Panc1 (cell line): ENCODE measurements at places on chromosomes 13 and 19.

- DNase-seq: no peak
Measured at GRCh38 chr13:106083620-106084350, 451.7 kb downstream of the EFNB2 start.

DNA sequence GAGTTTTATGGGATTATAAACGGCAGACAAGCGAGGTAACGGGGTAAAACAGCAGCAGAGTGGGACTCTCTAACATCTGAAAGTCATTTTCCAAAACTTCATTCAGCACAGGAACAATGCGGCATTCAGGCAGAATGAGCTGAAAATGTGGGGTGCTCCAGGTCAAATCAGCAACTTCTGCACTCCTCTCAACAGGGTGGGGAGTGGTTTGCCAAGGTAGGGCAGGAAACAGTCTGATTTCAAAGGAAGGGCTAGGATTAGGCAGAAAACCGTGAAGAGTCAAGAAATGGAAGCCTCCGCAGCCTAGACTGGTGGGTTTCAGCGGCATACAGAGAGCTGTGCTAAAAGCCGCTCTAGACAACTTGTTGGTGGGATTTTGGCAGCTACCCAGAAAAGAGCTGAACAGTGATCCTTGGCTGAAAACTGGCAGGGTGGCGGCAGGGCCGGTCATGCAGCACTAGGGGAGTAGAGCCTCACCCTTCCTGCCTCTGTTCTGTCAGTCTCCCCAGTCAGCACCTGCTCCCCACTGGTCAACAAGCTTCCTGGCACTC, 154.2 kb upstream of the KLF12 start:
- DNase-seq: no peak

GRCh38 chr13:87614276-87614675, 56.9 kb upstream of the SLITRK5 start:
- no peak for DNase-seq

DNA sequence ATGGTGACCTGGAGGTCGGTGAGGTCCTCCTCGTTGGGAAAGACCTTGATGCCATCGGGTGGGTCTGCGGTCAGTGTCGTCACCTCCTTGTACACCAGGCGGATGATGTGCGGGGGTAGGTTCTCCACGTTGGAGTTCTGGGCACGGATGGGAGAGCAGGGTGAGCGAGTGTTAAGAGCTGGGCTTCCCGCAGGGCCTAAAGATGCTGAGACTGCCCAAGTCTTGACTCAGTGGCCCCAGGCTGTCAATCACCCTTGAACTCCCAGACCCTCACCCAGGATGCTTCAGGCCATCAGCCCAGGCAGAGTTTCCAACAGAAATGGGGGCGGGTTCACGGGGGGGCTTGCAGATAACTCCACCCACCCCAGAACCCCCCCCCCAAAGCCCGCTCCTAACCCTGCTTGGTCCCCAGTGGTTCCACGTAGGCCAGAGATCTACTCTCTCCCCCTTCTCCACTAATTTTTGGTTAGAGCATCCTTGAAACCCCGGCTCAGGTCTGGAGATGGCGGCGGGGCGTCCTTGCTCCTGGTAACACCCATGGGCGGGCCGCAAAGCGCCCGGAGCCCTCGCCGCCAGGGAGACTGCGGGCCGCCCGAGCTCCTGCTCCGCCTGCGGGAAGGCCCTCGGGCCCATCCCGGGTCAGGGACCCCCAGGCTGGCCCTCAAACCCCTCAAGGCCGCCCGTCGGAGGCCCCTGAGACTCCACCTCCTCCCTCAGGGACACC, 600 bp downstream of the UBE2S start:
- DNase-seq: no peak

- no peak for DNase-seq
Measured at GRCh38 chr13:41178040-41178439, 16.3 kb downstream of the KBTBD7 start.

- DNase-seq: no peak
Measured at GRCh38 chr13:51931606-51932005, 69.8 kb downstream of the CCDC70 start.

GRCh38 chr19:5907241-5907640, 2.6 kb downstream of the VMAC start:
- DNase-seq: no peak

- DNase-seq: no peak
Measured at GRCh38 chr19:40348961-40349507, 539 bp downstream of the PLD3 start.

DNA sequence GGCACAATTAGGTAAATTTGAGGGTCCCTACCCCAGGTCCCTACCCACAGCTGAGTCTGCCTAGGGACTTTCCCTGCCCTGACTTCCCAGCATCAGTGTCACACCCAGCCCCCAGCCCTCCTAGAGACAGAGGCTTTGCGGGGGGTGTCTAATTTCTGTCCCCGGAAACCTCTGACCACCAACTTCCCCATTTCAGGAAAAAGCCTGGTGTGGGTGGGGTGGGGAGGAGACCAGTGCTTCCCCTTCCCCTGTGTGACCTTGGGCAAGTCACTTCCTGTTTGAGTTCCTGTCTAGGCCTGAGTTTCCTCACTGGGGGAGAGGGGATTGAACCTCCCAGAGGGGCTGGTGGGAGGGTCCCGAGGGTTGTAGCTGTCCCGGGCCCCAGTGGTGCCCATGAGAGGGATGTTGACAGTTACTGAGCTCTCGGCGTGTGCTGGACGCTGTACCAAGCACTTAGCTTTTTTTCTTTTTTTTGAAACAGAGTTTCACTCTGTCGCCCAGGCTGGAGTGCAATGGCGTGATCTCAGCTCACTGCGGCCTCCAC, 7.9 kb downstream of the VASP start:
- DNase-seq: no peak

- no peak for DNase-seq
Measured at GRCh38 chr13:35014606-35015213, 72.6 kb downstream of the NBEA start.

- no peak for DNase-seq
Measured at GRCh38 chr19:39132344-39132969, 6.9 kb downstream of the PAK4 start.

DNA sequence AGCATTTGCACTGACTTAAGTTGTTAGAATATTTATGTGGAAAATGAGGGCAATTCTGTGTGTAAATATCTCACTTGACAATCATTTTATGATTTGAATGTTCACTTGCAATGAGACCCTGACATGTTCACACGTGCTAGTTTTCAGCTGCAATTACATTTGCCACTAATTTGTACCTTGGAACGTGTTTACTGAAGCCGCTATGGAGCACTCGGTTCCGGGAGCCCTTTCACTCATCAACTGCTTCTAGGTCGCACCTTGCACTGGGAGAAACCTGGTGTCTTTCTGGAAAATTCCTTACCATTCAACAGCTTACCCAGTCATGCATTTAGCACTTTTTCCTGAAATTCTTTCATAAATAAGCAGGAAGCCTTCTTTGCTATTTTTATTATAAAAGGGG, 229.6 kb downstream of the ZIC5 start:
- DNase-seq: no peak

DNA sequence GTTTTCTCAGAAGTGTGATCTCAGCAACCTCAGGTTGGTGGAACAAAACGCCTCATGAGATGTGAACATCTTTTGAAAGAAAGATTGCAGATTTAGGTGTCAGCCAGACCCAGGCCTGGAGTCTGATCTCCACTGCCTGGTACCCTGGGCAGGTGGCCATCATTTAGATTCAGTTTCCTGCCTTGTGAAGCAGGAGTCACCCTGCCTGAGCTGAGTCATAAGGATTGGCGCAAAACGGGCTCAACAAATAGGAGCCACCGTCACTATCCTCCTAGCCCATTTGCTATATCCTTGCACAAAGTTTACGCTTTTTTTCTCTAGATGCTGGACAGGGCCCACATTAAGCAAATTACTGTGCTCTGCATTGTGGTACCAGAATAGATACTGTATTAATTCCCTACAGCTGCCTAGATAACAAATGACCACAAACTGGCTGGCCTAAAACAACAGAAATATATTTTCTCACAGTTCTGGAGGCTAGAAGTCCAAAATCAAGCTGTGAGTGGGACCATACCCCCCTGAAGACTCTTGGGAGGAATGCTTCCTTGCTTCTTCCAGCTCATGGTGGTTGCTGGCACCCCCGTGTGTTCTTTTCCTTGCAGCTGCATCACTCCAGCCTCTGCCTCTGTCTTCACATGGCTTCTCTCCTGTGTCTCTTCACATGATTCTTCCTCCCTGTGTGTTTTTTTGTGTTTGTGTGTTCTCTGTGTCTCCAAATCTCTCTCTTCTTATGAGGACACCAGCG, 38.2 kb downstream of the TNFSF11 start:
- DNase-seq: no peak

- no peak for DNase-seq
Measured at GRCh38 chr19:38401148-38401547, 1.7 kb upstream of the FAM98C start.

DNA sequence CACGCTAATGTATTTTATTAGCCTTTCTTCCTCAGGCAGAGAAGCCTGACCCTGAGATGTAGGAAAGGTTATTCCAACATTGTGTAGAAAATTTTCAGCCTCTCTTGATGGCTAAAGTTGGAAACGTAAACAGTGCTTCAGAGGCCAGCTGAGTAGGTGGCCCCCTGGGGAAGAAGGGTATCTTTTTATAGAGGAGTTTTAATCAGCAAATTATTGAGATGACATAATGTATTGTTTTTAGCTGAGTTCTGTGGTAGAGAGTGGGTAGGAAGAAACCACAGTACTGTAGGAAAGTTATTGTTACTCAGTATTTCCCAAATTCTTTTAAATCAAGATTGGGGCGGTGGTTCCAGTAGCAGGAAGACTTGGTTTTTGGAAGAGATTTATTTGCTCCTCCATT, 268.8 kb downstream of the DLEU7 start:
- no peak for DNase-seq

DNA sequence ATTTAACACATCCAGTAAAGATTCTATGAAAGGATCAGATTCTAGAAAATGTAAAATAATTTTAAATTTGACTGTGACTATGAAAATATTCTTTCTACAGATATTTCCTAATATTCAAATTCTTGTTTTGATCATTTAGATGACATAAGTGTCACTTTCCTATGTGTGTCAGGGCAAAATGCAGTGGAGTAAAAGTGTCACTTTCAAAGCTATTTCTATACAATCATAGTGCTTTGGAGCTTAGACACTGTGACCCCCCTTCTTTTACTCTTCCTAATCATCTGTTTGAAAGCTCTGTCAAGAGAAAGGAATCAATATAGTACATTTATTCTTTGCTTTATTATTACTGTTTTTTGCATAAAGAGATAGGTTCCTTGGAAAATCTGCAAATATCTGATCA, 492.0 kb downstream of the DCT start:
- DNase-seq: no peak

DNA sequence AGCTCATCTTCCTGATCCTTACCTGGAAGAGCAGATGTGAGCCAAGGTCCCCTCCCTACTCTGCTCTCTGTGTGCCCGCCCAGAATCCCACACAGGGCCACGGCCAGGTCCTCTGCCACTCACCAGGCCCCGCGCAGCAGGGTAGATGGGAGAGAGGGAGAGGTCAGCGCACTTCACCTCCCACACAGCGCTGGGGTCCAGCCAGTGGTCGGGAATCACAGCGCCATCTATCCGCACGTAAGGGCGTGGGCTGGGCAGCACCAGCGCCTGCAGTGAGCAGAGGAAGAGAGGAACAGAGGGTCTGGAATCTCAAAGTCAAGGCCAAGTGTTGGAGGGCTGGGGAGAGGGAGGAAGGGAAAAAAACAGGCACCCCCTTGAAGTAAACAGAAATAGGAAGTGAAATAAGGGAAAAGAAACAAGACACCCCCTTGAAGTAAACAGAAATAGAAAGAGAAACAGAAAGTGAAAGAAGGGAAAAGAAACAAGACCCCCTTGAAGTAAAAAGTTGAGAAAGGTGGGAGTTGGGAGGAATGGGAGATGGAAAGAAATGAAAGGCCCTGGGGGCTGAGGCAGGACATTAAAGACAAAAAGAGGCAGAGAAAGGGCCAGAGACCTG, 7.0 kb upstream of the PLA2G4C start:
- DNase-seq: no peak

DNA sequence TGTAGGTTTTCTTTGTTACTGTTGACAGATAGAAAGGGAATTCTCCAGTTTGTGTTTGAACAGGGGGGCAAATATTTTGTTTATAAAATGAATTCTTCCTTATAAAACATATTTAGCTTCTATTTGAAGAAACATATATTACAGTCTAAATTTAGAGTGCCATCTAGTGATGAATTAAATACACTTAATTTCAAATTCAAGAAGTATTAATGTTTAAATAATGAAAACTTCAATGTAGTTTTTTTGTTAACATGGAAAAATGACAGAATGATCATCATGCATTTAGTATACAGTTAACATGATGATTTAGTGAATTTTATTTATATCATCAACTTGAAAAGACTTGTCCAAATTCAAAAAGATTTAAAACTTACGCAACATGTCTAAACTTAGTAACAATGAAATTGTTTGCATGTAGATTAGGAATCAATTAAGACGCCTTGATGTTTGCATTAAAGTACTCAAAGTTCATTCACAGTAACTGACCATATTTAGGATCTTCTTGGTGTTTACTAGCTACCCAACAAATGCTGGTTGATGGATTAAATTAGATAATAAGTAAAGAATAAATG, 765.9 kb upstream of the SLITRK1 start:
- no peak for DNase-seq

DNA sequence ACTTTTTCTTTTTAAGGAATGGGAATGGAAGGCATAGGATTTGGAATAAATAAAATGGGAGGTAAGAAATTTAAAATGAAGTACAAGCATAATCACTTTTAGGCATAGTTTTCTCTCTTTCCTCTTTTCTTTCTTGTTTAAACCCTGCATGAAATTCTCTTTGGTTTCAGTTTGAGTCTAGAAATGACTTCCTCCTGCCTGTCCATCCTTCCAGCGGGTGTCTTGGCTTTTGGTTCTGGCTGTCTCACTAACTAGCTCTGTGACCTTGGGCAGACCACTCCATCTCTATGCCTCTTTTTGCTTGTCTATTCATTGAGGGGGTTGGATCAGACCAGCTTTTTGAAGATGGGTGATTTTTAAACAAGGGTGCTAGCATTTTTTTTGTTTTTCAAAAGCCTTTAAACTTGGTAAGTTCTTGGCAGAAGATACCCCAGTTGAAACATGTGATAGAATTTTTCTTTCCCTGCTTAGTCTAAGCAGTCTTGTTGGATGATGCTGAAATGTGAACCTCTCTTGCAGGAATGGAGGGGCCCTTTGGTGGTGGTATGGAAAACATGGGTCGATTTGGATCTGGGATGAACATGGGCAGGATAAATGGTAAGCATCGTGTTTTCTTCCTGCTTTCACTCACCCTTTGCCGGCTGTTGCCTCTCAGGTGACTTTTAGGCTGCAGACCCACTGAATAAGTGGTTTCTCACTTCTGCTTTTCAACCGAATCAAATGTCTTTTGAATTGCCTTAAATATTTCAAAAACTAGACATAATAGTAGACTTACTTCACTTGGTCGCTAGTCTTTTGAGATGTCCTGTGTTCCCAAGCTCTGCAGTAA, 28.6 kb downstream of the PRAM1 start:
- DNase-seq: no peak

DNA sequence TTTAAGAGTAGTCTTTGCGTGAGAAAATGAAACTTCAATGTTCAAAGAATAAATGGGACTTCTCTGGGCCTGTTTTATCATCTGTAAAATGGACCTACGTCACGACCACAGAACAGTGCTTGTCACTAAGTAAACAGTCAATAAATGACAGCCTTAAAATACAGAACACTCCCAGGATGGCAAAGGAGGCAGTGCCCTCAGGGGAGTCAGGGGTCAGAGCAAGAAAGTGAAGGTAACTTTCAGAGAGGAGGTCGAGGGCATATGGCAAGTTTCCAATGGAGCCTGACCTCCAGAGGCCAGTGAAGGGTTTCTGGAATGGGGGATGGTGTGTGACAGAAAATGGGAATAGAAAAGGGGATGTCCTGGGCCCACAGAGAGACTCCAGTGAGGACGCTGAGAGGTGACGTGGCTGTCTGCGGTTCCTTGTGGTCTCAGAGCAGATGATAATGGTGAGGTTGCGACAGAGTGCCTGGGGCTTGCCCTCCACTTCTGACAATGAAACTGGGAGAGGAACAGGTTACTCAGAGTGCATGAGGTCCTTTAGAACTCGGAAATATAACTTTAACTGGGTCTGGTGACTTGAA, 91.8 kb downstream of the UBL3 start:
- DNase-seq: no peak
